ENCODE measurements at places on chromosomes 2 and 18. TPM values are rescaled to one million over a fixed set of nuclear protein-coding genes. Genes with fewer than 3 reads are reported as not detected.

- DNase-seq, result no peak
- no peak overlapping the region for H3K4me3 ChIP-seq
These were observed 36.0 kb upstream of the CDC42EP3 start for GRCh38 chr2:37707393-37707792.

GRCh38 chr18:36017232-36017631 lies 44.8 kb downstream of the RMP24 start:
- H3K27ac ChIP-seq, result no peak overlapping the region
- H3K4me1 ChIP-seq, result no peaks in the 10 kb centered on the region
- H3K36me3 ChIP-seq, result no peaks in the 10 kb centered on the region
- H3K4me3 ChIP-seq, result no peak overlapping the region
- no peaks in the 10 kb centered on the region for H3K27me3 ChIP-seq

DNA sequence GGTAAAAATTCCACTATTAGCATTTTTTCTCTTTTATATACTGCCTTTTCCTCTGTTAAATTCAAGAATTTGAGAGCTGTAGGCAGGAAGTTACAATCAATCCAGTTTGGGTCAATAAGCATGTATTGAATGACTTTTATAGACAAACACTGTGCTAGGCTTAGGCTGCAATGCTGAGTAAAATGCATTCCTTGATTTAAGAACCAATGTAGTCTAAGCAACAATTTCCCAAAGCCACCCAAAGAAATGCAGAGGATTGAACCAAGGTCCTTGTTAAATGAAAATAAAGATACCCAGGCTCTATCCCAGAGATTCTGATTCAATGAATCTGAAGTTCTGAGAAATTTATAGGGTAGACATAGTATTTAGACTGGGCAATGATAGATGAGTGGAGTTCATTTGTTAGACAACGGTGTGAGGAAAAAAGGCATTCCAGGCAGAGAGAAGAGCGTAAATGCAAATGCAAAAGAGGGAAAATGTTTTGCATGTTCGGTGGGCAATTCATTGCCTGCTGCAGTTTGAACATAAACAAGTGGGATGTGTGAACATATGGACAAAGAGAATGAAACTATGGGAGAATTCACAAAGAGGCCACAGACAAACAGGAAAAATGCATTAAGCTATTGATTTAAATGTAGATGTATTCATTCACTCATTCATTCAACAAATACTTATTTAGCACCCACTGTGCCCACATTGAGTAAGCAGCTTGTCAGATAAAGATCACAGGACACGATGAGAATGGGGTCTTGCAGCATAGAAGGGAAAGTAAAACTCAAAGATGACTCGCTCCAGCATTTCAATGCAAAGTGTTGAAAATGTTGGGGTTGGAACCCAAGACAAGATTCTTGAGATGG lies 107.1 kb downstream of the EVA1A start:
- H3K4me1 ChIP-seq, result no peaks in the 10 kb centered on the region
- H3K27me3 ChIP-seq, result peaks cover 6% of the 10 kb centered on the region
- DNase-seq, result no peak
- H3K36me3 ChIP-seq, result no peaks in the 10 kb centered on the region

UNC80 gene
- 6.0 TPM for total RNA-seq

SETBP1 gene
- 10.5 TPM for total RNA-seq
